Germinal center (tissue), 1 donor: ENCODE measurements at places on chromosomes 4 and X.
A peak's percentile ranks its signal among the peaks of the same experiment; 100 is the strongest.

- DNase-seq = peak; percentile 86
These were observed 66.7 kb downstream of the COQ2 start for GRCh38 chr4:83217721-83218522.

DNA sequence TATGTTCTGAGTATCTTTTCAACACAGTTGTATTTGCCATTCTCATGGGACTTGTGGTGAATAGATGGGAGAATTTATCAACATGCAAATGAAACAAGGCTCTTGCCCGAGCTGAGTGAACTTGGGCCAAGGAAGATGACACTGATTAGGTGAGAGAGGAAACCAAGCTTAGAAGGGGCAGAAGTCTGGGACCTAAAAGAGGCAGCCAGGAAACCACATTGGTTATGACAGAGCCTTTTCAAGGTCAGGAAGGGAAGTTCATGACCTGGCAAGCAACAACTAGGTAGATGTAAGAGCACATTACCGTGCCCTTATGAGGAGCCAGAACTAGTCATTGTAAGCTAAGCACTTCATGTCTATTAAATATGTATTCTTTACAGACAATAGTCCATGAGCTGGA, 590.3 kb downstream of the PACRGL start:
- no peak for DNase-seq

DNA sequence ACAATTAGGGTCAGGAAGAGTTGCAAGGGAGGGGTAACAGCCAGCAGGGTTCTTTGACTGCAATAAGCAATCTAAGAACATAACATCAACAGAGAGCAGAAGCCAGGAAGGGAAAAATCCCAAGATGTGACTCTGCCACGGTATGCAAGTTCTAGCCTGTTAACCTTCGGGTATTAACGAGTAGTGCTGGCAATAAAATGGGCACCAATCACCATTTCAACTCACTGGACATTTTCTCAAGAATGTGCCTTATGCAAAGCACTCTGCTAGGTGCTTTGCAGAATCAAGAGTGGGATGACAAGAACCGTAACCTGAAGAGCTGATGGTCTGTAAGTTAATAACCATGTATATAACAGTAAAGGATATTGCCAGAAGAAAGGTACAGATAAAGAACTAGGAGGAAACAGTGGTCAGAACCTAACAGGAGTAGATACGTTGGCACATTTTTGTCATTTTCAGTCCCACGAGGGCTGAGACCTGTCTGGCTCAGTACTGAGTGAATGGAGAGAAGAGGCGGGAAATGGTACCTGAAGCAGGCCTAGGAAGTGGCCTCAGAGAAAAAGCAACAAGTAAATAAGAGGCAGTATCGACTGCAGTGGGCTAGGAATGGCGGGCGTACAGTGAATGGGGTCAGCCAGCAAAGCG, 2.7 kb downstream of the ELOVL6 start:
- peak; percentile 11 for DNase-seq

GRCh38 chr4:179017581-179017980, 1575.3 kb upstream of the AGA start:
- no peak for DNase-seq

DNA sequence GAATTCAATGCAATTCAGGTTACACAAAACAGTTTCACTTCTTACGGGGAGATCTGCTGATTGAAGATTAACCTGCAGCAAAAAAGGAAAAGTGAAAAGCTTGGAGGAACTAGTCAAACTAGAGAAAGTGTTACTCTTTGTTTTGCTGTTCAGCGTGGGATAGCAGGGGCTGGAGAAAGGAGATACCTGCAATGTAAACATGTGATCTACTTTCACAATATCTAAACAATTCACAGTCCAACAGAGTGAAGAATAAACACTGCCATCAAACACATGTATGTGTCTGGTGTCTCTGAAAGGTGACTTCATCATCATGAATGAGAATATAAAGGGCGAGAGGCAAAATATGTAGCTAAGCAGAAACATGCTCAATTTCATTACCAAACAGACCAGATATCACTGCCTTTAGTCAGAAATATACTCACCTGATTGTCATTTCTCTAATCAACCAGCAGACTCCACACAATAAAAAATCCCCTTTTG, 26.4 kb downstream of the NIPAL1 start:
- DNase-seq = no peak

GRCh38 chrX:102840871-102841705, 96.0 kb upstream of the RAB40AL start:
- DNase-seq = no peak

DNA sequence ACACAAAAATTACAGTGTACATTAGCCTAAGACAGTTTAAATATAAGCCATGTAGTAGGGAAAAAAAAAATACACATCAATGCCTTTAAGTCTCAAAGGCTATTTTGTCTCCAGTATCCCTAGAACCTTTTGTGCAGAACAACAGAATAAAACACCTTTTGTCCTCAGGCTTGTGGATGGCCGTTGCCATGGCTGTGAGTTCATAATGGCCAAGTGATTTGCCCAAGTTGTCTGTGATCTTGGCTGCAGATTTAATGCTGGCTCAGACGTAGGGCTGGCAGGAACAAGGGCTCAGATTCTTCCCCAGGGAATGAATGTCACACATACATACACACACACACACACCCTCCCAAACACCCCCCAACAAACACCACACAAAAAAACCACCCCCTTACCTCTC, 25.3 kb downstream of the GPM6B start:
- no peak for DNase-seq

GRCh38 chr4:175935016-175935661, 123.1 kb upstream of the GPM6A start:
- no peak for DNase-seq

DNA sequence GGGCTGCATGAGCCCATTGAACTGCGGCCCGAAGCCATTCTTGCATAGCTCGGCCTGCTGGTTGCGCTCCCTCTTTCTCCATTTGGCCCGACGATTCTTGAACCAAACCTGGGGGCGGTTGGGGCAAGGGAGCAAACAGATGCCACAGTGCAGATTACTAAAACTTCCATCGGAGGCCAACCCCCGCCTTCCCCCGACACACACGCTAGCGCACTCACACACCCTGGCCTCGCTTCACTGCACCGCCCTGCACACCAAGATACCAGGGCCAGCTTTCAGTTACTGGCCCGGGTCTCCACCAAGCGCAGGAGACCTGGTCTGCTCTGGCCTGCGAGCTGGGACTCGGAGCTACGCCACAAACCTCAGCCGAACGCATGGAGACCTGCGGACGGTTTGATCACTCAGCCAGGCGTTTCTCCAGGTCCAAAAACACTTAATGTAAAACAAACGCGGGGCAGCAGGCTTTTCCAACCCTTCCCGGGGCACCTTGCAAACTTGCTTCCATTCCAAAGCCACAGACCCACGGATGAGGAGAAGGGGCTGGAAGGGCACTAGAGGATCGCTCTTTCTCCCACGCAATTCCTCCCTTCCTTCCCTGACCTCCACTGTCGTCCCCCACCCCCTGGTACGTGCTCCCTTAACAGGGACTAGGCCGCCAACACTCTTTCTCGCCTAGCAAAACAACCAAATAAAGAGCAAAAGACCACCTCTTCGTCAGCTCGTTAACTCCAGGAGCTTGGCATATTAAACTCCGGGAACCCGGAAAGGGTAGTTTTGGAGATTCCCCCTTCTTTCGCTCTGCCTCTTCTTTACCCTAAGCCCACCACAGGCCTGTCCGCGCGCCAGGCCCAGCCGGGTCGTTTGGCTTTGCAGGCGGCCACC, 4.1 kb downstream of the PITX2 start:
- DNase-seq = no peak

GRCh38 chr4:6781113-6781512, 1.4 kb upstream of the KIAA0232 start:
- DNase-seq = no peak

DNA sequence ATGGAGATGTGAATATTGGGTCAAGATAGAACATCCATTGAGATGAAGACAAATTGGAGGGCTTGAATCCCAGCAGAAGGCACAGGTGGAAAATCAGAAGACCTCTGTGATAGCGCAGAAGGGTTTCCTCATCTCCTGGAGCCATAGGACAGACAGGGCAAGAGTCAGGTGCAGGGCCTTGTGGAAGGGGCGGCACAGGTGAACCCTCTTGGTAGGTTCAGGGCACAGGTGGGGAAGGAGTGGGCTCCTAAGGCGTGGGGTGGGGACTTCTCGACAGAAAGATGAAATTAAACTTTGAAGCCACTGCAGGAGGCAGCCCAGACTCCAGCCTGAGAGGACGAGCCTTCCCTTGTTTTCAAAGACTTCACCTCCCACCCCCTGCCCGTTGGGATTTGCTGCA, 9.3 kb upstream of the RGS12 start:
- DNase-seq = no peak
